ENCODE measurements at places on chromosomes 13 and 19. TPM values are rescaled to one million over a fixed set of nuclear protein-coding genes. Genes with fewer than 3 reads are reported as not detected.

Gene ZNF507
- total RNA-seq, result 33.7 TPM

Gene CYP2A7
- total RNA-seq, result 0.78 TPM

Gene ZNF714
- total RNA-seq, result 51.5 TPM

Gene NOTCH3
- total RNA-seq, result 12.6 TPM

Gene SPTBN4
- 27.5 TPM for total RNA-seq

Gene ACTL9
- not detected for total RNA-seq

Gene SMARCA4
- 84.4 TPM for total RNA-seq

Gene PSG3
- total RNA-seq, result not detected

Gene UBL5
- total RNA-seq, result 62.9 TPM

Gene MEX3D
- total RNA-seq, result 58.5 TPM

Gene ZNF345
- total RNA-seq, result 17.8 TPM

Gene IL17D
- 7.6 TPM for total RNA-seq

Gene ZC3H4
- total RNA-seq, result 11.2 TPM

Gene ACP4
- not detected for total RNA-seq

Gene ZNF69
- total RNA-seq, result 20.4 TPM

All from occipital lobe (tissue), 3 donors.